ENCODE measurements at places on chromosomes 13 and 19.

DNA sequence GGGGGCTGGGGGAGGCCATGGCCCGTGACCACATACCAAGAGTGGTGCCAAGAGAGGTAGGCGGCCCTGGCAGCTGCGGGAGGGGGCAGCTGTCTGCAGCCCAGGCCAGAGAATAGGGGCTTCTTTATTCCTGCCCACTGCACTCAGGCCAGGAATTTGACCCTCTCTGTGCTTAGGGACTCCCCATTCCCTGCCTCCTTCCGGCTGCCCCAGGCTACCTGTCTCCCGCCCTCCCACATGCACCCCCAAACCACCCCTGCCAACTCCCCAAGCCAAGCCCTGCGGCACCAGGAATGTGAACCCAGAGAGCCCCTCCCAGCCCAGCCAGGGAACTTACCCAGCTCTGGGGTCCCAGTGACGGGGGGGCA lies 687 bp downstream of the PLEKHA4 start:
- DNase-seq: no peak

DNA sequence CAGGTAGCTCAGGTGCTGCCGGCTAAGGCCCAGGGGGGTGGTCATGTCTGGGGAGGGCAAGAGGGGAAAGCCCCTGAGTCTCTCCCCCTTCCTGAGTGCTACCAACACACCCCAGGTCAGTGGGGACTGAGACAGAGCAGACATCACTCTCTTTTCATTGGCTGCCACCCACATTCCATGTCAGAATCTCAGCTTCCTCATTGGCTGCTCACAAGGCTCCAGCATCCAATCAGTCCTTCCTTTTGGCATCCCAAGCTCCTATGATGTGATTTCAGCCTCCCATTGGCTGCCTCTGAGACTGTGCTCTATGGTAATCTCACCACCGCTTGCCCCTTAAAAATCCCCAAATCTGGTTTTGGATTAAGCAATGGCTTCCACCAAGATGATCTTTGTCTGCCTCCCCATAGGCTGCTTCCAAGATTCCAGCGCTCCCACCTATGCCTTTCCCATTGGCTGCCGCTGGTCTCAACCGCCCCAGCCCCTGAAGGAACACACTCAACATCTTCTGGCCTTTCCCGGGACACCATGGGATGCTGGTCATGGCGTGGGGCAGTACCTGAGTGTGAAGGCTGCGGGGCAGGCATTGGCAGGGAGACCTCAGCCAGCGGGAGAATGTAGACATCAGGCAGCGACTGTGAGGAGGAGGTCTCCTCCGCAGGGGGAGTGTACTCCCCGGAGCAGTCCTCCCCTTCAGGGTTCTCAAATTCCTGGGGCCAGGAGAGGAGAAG lies 2.0 kb downstream of the LMTK3 start:
- no peak for DNase-seq

GRCh38 chr19:34189917-34190425 lies 17.7 kb downstream of the LSM14A start:
- DNase-seq: no peak

DNA sequence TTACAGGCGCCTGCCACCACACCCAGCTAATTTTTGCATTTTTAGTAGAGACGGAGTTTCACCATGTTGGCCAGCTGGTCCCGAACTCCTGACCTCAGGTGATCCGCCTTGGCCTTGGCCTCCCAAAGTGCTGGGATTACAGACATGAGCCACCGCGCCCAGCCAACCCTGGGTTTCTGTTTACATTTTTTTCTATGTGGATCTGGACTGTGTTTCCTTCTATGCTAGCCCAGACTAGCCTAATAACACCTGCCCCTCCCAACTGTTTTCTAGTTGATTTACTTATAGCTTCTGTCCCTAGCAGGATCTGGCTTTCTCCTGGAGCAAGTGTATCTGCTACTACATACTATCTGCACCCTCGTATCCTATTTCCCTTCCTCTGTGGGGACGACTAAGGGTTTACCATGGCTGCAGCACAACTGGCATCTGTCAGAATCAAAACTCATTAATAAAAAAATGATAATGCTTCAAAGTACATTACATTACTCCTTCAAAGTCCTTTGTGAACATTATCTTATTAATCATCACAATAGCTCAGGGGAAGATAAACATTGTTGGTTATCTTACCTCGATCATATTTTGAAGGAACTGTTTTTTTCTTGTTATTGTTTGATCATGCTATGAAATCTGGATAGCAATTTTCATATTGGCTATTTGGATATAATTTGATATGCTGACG lies 228.3 kb downstream of the KLF5 start:
- DNase-seq: no peak

GRCh38 chr19:34707661-34708060 lies 26.4 kb upstream of the ZNF181 start:
- DNase-seq: no peak

- no peak for DNase-seq
Observed at GRCh38 chr13:84405286-84405685, 523.0 kb upstream of the SLITRK1 start.
